ENCODE measurements at places on chromosomes 16 and 17.

- no peak for DNase-seq
Observed at GRCh38 chr17:9986754-9987382, 81.8 kb upstream of the RCVRN start.

DNA sequence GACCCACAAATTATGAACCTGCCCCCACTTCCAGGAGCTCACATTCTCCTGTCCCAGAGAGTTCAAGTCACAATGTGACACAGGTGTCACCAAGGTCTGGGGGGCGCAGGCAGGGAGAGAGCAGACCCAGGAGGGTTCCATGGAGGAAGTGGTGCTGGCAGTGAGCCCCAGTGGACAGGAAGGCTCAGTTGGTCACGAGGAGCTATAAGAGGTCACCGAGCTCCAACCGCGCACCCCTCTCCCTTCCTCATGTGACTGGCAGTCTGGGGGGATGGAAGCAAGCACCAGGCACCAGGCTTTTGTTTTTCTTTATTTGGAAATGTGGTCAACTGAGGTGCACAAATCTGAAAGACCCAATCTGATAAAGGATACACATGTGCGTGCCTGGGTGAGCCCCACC, 2.5 kb downstream of the ITGAD start:
- DNase-seq, result no peak

- DNase-seq, result no peak
Observed at GRCh38 chr16:8588682-8589056, 1.6 kb downstream of the TMEM114 start.

GRCh38 chr16:55399911-55400310, 75.9 kb downstream of the IRX6 start:
- no peak for DNase-seq

DNA sequence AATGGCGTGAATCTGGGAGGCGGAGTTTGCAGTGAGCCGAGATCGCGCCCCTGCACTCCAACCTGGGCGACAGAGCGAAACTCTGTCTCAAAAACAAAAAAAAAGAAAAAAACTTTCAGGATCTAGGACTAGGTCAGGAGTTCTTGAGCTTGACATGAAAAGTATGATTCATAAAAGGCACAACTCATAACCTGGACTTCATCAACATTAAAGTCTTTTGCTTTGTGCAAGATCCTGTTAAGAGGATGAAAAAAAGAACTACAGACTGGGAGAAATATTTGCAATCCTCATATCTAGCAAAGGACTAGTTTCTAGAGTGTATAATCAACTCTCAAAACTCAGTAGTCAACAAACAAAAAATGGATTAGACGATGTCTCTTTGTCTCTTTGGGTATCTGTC, 40.0 kb downstream of the TBC1D16 start:
- no peak for DNase-seq

DNA sequence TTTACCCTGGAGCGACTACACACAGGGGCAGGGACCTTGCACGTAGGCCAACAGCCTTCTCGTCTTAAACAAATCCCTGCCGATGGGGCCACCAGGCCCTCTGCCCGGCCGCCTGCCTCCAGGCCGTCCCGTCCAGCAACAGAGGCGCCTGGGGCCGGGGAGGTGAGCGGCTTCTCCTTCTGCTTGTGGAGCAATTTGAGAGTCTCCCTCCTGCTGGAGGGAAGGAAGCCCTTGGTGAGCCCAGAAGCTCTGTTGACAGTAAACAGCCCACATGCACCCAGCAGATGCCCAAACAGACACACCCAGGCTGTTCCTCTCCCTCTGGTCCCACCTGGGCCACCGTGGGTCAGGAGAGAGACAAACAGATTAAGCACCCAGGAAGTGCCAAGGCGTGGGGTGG, 8.1 kb downstream of the SLC43A2 start:
- DNase-seq, result no peak

DNA sequence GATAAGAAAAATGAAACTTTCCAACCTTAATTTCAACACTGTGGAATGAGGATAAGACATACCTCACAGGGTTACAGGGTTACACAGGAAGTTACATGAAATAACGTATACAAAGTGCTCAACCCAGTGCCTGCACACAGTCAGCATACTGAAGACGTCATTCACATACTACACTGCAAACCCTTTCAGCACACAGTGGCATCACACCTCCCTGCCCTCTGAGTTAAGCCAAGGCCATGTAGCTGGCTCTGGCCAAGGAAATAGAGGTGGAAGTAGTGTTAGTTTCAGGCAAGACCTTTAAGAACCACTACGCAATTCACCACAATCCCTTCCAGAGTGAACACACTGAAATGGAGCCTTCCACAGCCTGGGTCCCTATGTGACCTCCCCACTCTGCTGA, 46.6 kb upstream of the GSG1L start:
- DNase-seq, result no peak

- DNase-seq, result no peak
Observed at GRCh38 chr17:16980813-16981731, 9.2 kb upstream of the TNFRSF13B start.

DNA sequence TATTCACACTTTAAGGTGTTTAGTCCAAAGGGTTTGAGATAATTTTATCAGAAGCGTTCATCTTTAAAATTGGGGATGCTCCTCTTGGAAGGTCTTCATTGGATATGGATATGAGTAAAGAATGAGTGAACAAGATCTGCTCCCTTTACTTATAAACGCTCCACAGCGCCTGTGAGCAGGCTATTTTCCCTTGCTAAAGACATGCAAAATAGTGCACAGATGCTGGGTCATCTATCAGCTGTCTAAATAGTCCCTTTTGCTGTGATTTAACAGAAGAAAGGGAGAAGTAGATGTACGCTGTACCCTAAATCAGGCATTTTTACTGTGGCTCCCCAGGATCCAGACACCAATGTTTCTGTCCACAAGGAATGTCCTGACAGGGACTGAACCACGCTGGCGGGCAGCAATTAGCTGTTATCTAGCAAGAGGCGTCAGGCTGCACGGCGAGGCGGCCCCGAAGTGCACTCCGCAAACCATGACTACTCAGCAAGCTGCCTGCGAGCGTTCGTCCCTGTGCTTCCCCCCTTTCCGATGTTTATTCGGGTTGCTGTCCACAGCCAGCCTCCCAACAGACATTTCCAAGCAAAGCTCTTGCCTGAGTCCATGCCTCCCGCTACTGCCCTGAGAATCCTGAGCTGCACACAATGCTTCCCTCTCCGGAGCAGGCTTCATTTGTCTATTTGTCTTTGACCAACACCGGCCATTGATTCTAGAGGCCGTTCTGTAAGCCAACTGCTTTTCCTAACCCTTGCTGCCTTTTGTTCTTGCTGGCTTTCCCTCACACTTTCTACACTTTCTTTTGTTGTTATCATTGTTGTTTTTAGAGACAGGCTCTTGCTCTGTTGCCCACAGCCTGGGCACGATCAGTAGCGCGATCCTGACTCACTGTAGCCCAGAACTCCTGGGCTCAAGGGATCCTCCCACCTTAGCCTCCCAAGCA, 55.7 kb upstream of the CNEP1R1 start:
- no peak for DNase-seq

- no peak for DNase-seq
Observed at GRCh38 chr17:17108451-17109049, 66.3 kb downstream of the MPRIP start.

- DNase-seq, result no peak
Observed at GRCh38 chr16:75244844-75245758, 6.3 kb downstream of the BCAR1 start.

GRCh38 chr16:89444728-89445127, 45.6 kb downstream of the ANKRD11 start:
- DNase-seq, result no peak

DNA sequence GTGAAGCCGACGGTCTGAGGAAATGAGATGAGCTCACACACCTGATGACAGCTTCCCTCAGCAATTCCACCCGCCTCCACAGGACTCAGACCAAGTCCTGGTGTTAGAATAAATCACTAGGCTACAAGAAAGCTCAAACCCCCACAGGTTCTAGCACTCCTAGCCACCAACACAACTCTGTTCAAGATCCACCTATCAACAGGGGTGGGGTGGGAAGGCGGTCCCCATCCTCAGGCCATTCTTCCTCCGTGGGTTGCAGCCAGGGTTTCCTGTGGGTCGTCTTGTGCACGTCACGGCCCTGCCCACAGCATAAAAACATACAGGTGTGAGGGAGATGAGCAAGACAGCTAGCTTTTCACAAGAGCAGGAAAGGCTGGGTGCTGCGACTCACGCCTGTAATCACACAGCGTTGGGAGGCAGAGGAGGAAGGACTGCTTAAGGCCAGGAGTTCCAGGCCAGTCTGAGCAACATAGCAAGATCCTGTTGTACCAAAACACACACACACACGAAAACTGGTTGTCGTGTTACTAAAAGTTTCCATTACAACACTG, 81.1 kb downstream of the ANKRD11 start:
- DNase-seq, result no peak

DNA sequence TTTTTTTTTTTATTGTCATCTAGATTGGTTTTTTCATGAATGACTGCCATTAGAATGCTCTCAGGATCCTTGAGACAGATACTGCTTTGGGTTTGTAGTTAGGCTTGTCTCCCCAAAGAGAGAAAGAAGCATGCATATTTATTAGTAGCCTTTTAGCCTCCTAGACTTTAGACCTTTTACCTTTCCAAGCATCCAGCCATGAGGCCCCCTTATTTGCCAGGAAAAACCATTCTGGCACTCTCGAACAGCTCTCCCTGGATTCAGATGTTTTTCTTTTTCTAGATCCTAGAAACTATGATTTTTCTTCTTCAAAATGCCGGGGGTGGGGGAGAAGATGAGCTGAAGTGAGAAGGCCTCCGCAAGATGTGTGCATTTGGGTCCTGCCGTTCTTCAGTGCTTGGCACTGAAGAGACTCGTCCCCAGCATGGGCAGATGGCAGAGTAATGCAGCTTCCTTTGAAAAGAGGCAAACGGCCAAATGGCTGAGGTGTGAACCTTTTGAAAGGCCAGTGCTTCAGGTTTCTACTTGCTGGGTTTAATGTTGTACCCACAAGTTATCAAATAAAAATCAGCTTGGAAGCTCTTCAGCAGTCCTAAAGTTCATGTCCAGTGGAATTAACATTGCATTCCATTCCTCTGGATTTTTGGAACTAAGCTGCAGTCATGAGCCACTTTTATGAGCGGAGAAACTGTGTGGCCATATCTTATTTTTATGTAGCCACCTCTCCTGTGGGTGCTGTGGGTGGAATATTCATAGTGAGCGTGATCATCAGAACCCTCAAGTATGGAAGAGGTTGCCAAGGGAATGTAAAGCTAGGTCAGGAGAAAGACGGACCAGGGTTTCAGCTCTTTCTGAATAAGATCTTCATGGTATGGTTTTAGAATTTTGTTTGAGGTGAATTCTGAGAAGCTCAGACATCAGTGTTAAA, 7.2 kb downstream of the SOCS7 start:
- no peak for DNase-seq

GRCh38 chr16:8729779-8730334, 55.4 kb downstream of the ABAT start:
- no peak for DNase-seq

DNA sequence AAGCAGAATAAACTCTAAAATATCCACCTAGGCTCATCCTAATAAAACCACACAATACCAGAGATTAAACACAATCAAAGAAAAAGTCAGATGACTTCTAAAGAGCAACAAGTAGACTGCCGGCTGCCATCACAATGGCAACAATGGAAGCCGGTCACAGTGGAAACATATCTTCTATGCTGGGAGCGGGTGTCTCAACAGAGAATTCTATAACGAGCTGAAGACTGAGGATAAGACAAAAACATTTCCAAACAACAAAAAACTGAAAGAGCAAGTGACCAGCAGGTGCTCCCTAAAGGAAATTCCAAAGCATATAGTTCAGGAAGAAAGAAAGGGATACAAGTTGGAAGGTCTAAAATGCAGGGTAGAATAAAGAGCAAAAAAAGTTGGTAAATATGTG, 8.9 kb downstream of the NSMCE1 start:
- DNase-seq, result no peak

- no peak for DNase-seq
Observed at GRCh38 chr17:71427801-71428200, 693.0 kb upstream of the SOX9 start.

- peak; percentile 66 for DNase-seq
Observed at GRCh38 chr16:66934138-66934838, at the start of gene CIAO2B. TSS of gene CIAO2B (minus strand) at chr16:66934402. CDS start at chr16:66934364, 38 bp downstream.

- DNase-seq, result no peak
Observed at GRCh38 chr17:56896968-56897359, 16.9 kb downstream of the TRIM25 start.

DNA sequence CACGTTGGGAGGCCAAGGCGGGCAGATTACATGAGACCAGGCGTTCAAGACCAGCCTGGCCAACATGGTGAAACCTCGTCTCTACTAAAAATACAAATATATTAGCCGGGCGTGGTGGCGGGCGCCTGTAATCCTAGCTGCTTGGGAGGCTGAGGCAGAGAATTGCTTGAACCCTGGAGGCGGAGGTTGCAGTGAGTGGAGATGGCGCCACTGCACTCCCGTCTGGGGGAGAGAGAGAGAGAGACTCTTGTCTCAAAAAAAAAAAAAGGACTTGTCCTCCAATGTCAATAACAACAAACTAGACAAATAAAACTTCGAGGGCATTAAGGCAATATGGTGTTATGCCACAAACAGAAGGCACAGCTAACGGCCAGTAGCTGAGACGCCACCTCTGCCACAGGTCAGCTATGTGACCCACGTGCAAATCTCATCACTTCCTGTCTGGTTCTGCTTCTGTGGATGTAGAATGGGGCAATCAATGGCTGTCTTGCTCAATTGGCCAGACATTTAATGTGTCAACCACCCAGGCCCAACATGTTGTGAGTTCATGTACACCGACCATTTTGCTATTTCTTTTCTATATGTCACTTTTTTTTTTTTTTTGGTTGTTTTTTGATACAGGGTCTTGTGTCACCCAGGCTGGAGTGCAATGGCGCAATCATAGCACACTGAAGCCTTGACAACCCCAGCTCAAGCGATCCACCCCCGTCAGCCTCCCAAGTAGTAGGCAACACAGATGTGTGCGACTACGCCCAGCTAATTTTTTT, 834 bp upstream of the TXNDC11 start:
- DNase-seq, result peak; percentile 50

DNA sequence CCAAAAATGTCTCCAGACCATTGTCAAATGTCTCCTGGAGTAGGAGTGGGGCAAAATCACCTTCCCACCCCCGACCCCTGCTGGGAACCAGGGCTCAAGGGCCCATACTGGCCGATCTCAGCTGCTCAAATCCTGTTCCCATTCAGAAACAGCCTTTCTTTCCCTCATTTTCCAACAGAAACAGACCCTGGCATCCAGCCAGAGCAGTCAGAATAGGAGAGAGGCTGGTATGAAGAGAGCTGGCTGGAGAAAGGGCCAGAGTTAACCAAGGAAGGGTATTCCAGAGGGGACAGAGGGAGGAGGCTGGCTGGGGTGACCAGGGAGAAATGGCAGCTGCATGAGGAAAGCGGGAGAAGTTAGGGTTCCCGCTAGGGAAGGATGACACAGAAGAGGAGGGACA, 199.1 kb downstream of the XYLT1 start:
- DNase-seq, result no peak

DNA sequence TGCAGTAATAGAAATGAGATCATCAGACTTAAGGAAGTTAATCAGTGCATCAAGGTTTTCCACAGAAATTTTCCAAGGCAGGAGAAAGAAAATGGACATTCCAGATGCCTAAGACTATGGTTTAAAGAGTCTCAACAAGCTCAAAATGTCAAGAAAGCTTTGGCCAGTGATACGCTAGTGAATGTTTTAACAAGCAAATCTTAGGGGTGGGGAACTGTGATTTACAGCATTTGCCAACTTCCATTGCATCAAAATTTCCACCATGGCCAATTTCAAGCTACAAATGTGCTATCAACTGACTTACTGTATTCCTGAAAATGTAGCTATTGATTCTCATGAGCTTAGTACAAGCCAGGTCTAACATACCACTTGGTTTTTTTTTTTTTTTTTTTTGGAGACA, 82.4 kb upstream of the CLEC3A start:
- DNase-seq, result no peak

- no peak for DNase-seq
Observed at GRCh38 chr16:74718140-74718539, 17.5 kb upstream of the MLKL start.

- DNase-seq, result no peak
Observed at GRCh38 chr17:47693731-47694580, at the start of gene TBKBP1. TSS of gene TBKBP1 (plus strand) at chr17:47694161. CDS start at chr17:47696113, 1,952 bp downstream.

Data from HCT116 (cell line).